H4 (cell line): ENCODE measurements at places on chromosomes 13 and 19. TPM values are rescaled to one million over a fixed set of nuclear protein-coding genes. Genes with fewer than 3 reads are reported as not detected.

ZSCAN22 gene
- 2.6 and 2.8 TPM in 2 replicates for total RNA-seq

PODNL1 gene
- total RNA-seq, result 2.9 and 4.9 TPM in 2 replicates

IZUMO2 gene
- not detected in 2 replicates for total RNA-seq

LIM2 gene
- not detected in 2 replicates for total RNA-seq

CGB5 gene
- total RNA-seq, result 0.33 and 3.3 TPM in 2 replicates

CD37 gene
- total RNA-seq, result not detected in 2 replicates

FBXL12 gene
- 8.8 and 12.7 TPM in 2 replicates for total RNA-seq

FFAR2 gene
- total RNA-seq, result not detected in 2 replicates

RNF113B gene
- total RNA-seq, result not detected in 2 replicates
